ENCODE measurements at places on chromosomes 12 and 14.

GRCh38 chr14:98489115-98489514, 782.9 kb downstream of the BCL11B start:
- DNase-seq = no peak

DNA sequence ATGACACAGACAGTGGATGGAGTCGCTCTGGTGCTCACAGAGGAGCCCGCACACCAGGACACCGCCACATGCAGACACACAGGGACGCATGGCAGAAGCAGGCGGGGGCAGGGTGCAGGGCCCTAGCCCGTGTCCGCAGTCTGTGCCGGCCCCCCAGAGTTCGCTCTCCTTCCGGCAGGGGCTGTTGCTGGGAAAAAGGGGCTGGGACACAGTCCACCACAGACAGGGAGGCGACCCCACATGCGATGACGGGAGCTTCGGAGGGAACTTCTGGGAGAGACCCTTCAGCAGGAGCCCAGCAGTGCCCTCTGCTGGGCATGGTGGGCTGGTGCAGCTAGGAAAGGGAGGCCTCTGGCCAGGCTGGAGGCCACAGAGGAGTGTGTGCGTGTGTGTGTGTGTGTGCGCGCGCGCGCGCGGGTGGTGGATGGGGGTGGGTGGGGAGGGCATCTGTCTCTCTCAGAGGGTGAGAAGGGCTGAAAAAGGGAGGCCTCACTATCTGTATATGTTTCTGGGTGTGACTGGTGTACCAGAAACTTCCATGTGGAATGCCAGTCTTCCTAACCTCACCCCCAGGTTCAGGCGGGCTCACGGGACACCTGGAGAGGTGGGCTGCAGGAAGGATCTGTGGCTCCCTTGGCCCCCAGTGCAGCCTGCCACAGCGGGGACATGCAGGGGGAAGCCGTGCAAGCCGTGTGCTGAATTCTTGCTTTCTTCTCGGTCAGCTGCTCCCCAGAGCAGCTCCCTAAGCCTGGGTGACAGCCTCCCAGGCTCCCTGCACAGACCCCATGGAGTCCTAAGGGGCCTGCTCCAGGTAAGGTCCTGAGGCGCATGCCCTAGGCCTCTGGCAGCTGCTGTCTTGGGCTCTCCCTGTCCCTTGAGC, 60.7 kb downstream of the PLEKHG3 start:
- no peak for DNase-seq

DNA sequence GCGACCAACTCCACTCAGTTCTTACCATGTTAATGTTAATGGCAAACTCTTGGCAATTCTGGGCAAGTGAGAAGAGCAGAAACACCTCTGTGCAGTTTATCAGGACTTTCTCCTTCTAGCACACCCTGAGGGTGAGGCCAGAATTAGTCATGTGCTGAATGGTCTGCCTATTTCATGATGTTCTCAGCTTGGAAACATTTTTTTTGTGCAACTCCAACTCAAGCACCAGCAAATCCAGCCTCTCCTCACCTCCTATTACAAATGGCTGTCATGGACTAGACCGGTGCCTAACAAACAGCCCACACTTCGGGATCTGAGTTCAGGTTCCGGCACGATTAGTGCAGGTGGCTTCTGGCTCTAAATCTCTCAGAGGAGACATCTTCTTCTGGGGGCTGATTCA, 246.0 kb downstream of the ZFP36L1 start:
- no peak for DNase-seq

DNA sequence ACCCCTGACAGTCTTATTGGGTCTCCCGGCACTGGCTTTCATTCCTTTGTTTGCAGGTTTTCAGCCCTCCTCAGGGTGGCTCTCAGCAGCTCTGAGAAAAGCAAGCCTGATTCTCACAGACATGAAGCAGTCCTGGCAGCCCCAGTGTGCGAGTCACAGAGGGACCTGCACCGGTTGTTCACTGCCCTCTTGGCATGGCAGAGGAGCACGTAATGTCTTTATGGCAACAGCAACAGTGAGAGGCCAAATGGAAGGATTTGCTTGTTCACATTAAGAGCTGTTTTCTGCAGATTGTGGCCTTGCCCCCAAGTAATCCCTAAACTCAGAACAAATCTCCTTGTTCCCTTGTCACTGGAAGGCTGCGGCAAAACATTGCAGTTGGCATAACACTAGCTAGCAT, 3.4 kb downstream of the KCNA5 start:
- DNase-seq = no peak

GRCh38 chr14:63642229-63642611, 549 bp upstream of the WDR89 start:
- DNase-seq = peak; percentile 92

DNA sequence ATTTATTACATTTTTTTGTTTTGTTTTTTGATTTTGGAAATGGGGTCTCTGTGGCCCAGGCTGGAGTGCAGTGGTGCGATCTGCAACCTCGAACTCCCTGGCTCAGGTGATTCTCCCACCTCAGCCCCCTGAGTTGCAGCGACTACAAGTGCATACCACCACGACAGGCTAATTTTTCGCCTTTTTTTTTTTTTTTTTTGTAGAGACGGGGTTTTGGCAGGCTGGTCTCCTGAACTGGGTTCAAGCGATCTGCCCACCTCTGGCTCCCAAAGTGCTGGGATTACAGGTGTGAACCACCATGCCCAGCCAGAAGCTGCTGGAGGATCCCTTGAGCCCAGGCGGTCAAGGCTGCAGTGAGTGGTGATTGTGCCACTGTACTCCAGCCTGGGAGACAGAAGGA, 2.3 kb downstream of the MON2 start:
- DNase-seq = no peak

GRCh38 chr14:80798878-80799277, 142.7 kb downstream of the CEP128 start:
- DNase-seq = no peak

- DNase-seq = no peak
These were observed 28.0 kb downstream of the CEP290 start for GRCh38 chr12:88113871-88114270.

GRCh38 chr12:49251357-49251756, 13.5 kb upstream of the TUBA1C start:
- no peak for DNase-seq

GRCh38 chr12:131448254-131448795, 262.6 kb upstream of the SFSWAP start:
- no peak for DNase-seq

DNA sequence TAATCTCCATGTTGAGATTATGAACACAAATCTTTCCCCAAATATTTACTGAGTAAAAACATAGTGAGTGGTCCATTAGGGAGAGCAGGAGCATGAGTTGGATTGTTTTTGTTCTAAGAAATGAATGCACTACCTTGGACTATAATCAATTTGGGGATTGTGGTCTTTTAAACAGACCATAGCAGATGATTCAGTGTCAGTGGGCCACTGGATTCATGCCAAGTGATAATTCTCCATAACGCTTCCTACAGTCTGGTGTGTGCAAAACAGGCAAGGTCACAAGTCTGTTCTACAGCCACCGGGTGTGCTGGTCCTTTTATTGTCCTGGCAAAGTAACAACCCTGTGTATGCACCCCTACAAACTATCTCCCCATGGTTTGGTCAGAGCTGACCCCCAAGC, 266.3 kb downstream of the APAF1 start:
- no peak for DNase-seq

DNA sequence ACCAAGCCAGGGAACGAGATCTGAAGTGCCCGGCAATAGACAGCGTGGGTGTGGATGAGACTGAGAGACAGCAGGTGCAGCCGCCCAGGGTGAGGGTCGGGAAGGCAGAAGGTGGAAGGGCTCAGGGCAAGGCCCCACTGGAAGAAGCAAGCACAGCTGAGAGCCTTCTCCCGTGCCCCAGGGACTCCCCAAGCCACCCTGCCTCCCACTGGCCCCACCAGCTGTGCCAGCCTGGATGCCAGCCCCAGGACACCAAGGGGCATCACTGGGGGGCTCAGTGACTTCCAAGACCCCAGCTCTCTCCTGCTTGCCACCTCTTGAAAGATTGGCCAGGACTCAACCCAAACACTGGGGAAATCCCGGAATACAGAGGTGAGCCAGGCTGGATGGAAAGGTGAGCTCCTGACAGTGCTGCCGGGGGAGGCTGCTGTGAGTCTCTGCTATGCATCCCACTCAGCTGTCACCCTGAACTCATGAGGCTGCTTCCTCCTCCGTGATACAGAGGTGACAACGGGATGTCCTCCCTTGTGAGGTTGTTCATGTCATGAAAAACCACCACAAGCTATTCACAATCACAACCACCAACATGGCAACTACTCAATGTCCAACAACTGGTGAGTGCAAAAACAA, 13.8 kb downstream of the TESC start:
- no peak for DNase-seq

DNA sequence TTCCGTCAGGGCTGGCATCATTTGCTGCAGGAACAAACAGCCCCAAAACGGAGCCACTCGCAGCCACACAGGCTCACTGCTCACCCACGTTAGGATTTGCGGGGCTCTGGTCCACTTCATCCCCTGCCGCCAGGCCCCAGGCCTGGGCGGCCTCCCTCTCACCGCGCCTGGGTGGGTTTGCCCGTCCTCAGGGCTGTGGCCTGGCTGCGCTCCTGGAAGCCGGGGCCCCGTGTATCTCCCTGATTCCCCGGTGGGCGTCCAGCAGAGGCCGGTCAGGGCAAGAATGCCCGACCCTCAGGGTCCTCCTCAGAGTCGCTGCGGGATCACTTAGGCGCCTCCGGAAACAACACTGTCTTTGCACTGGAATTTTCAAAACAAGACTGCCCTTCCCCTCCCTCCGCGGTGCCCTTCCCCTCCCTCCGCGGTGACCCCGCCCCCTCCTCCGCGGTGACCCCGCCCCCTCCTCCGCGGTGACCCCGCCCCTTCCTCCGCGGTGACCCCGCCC, 15.7 kb upstream of the FBRSL1 start:
- DNase-seq = no peak

DNA sequence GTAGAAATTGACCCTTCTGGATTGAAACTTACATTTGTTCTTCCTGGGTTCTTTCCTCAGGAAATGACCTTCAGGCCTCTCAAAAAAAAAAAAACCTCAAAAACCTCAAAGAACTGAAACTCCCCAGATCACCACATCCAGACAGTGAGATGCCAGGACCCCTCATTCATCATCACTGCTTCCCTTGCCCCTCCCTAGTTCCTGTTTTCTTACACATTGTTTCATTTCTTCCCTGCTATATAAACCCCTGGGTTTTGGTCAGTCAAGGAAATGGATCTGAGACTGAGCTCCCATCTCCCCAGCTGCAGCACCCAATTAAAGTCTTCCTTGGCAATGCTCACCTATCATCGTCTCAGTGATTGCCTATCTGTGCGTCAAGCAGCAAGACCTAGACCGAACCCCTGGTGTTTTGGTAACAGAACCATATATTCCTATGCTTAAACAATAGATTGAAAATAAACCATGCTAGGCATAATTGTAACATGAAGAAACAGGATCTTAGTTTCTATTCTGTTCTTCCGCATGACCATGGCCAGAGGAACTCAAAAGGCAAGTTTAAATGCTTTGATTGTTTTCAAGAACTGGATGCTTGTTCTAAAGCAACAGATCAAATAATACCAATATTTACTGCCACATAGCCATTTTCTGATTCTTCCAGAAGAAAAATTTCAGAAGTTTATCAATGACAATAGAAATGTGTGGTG, 108.0 kb upstream of the MAX start:
- no peak for DNase-seq

DNA sequence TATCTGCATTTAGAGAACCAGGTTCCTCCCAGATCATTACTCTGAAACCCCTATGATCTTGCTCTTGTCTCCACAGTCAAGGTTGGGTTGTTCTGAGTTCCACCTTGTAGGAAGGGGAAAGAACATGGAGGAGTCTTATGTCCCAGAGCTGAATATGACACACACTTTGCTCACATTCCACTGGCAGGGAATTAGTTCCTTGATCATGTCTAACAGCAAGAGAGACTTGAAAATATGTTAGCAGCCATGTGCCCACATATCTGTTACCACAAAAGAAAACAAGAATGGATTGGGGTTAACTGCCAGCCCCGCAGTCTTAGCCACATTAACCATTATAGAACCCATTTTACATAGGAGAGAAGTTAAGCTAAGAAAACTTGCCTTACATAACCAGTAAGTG, 71.1 kb upstream of the MDM1 start:
- no peak for DNase-seq

- no peak for DNase-seq
These were observed 134.7 kb downstream of the FGD4 start for GRCh38 chr12:32533971-32534590.

- no peak for DNase-seq
These were observed 24.8 kb downstream of the CLECL1 start for GRCh38 chr12:9707864-9708808.

- DNase-seq = peak; percentile 24
These were observed 68.2 kb upstream of the SLC24A4 start for GRCh38 chr14:92254786-92255185.

DNA sequence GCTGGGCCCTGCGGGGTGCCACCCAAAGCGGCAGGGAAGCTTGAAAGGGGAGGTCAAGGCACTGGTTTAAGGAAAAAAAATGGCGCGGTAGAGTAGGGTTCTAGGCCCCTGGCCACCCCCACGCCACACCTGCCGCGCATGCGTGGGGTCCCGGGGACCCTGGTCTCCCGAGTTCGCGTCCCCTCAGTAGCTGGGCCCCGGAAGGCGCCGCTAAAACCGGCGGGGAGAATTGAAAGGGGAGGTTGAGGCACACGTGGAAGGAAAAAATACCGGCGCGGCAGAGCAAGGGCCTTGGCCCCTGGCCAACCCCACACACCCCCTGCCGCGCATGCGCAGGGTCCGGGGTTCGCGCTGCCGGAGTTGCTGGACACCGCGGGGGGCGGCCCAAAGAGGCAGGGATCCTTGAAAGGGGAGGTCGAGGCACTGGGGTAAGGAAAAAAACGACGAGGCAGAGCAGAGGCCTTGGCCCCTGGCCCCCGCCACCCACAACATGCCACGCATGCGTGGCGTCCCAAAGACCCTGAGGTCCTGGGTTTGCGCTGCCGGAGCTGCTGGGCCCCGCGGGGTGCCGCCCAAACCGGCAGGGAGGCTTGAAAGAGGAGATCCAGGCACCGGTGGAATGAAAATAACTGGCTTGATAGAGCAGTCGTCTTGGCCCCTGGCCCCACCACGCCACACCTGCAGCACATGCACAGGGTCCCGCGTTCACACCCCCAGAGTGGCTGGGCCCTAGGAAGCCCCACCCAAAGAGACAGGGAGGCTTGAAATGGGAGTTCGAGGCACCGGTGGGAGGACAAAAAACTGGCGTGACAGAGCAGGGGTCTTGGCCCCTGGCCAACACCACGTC, 314.5 kb downstream of the ALG10 start:
- no peak for DNase-seq

DNA sequence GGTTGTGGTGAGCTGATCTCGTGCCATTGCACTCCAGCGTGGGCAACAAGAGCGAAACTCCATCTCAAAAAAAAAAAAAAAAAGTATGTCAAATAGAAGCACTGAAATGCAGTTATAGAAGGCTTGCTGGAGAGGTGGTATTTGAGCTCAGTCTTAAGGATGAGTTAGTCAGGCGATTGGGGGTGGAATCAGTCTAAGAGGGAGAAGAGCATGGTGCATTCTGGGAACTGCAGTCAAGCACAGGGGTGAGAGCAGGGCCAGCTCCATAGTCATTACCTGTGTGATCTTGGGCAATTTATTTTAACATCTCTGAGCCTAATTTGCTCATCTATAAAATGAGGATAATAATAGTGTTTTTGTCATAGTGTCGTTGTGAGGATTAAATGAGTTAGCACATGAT, 5.9 kb upstream of the GNB3 start:
- DNase-seq = no peak

Measured in left renal pelvis (tissue), 4 donors.